Hematopoietic multipotent progenitor cell treated with erythropoietin and hydrocortisone succinate and interleukin-3 and kit ligand, for 6 days (in vitro differentiated cells): ENCODE measurements at places on chromosomes 6 and 20.
A peak's percentile ranks its signal among the peaks of the same experiment; 100 is the strongest.

- no peak for DNase-seq
Observed at GRCh38 chr6:162200041-162200440, 527.5 kb downstream of the PRKN start.

GRCh38 chr6:135814043-135814442, 37.5 kb upstream of the PDE7B start:
- DNase-seq = no peak

DNA sequence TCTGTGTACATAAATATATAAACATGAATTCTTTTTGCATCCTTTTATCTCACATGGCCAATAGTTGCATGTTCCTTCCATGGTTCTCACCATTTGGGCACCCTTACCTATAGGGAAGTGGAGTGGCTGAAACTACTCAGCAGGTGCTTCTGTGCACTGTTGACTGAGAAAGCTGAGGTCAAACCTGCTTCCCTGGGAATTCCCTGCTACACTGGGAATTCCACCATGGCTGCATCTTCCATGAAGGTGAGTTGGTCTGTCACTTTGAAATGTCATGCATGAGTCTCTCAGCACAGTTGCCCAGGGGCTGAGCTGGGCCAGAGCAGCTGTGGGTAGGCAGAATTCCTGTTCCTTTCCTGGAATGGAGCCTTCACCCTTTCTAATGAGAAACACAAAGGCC, 193.8 kb upstream of the PRSS16 start:
- DNase-seq = no peak

- DNase-seq = no peak
Observed at GRCh38 chr6:20647585-20647984, 113.3 kb downstream of the CDKAL1 start.

GRCh38 chr6:2181567-2181966, 63.8 kb downstream of the GMDS start:
- no peak for DNase-seq

DNA sequence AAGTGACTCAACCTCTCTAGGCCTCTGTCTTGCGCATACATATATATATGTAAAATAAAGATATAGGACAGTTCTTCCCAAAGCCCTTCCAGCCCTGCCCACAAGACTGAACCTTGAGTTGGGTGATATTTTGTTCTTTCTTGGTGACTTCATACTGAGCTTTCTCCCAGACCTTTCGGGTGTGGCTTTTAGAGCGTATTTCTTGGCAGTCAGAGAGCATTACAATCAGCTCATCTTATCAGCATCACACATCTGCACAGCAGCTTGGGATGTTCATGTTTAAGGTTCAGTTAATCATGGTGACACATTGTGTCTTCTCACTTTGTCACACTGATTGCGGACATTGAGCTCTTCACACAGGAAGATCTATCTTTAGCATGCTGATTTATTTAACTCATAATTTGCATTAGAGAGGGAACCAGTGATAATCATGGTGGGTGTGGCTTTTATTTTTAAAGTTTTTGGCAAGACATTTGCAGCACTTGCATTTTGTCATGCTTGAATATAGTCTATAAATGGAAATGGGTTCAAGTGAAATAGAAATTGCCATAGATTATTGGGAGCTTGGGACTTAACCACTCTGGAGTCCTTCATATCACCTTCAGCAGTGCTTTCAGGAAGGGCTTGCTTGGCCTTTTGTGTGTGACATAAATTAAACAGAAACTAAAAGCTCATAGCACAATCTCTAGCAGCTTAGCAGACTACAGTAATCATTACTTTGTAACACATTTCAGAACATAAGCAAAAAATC, 8.3 kb downstream of the KIF3B start:
- DNase-seq = peak; percentile 96

GRCh38 chr6:124869416-124869815, 92.8 kb upstream of the RNF217 start:
- no peak for DNase-seq

- no peak for DNase-seq
Observed at GRCh38 chr6:39922821-39923220, 11.4 kb downstream of the MOCS1 start.

- no peak for DNase-seq
Observed at GRCh38 chr6:84459401-84459800, 232.0 kb upstream of the CEP162 start.

DNA sequence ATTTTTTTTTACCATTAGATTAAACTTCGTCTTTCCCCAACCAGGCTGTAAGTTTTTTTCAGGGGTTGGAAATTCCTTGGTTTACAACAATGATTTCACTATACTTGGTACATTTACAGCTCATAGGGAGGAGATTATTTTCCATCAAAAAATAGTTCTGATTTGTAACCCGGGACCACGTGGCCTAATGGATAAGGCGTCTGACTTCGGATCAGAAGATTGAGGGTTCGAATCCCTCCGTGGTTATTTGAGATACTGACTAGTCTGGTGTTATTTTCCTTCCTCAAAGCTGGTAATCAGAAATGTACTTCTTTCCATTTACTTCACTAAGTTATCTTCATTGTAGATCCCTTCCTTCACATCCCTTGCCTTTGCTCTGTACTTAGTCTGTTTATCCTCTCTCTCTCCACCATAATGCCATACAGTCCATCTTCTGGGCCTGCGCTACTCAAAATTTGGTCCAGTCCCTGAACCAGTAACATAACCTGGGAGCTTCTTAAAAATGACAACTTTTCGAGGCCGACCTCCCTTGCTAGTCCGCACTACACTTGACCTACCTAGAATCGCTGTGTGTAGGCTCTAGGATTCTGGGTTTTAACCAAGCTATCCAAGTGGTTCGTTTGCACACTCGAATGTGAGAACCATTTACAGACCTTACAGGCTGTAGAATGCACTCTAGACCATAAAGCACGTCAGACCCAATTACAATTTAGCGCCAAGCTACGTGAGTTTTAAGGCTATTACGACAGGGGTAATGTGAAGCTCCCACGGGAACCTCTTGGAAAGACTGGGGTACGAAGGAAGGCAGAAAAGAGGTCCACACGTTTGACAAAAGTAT, 42.1 kb upstream of the BTN3A2 start:
- peak; percentile 94 for DNase-seq

DNA sequence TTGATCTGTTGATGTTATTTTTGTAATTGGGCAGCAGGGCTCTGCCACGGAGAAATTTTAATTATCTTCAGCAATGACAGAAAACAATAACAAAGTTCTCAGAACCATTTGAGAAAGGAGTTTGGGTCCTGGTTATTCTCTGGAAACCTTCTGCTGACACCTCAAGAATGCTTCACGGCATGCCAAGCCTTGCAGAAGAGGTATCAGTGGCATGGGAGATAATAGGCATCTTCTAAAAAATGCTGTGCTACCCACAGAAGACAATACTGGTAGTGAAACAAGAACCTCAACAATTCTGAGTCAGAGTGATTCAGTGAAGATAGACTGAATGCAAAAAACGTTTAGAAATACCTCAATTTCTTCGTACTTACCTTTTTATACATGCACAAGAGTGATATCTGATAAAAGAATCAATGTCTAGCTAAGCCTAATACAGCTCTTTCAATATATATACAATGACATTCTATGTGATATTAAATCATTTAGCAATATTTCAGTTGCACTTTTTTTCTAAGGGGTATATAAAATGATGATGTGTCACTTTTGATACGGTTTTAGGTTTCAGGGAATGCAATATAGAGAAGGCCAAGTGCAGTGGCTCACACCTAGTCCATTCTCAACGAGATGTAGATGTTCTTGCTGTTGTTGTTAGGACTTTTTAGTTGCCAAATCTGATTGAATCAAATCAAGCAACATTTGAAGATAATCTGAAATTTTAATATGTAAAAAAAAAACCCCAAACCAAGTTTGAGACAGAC, 110.4 kb upstream of the COL21A1 start:
- no peak for DNase-seq

GRCh38 chr6:19655744-19656143, 181.4 kb upstream of the ID4 start:
- no peak for DNase-seq

- DNase-seq = no peak
Observed at GRCh38 chr20:40606660-40607059, 82.4 kb downstream of the MAFB start.

GRCh38 chr6:44297063-44298038, 15.8 kb downstream of the AARS2 start:
- peak; percentile 61 for DNase-seq

GRCh38 chr6:2746557-2747061, 4.1 kb downstream of the MYLK4 start:
- no peak for DNase-seq

DNA sequence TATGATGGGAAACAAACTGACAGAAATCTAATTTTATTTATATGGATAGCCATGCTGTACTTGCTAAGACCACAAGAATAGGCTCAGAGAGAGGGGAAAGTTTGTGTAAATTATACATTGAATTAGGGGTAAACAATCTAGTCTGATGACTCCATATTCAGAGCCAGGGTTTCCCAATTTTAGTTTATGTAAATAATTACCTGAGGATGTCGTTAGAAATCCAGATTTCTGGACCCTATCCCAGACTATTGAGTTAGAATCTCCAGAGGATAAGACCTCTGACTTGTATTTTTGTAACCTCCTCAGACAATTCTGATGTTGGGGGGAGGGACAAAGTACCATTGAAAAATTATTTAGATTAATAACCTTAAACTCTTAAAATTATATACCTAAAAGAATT, 18.3 kb downstream of the ACSS2 start:
- no peak for DNase-seq

GRCh38 chr6:41651246-41651961, 13.1 kb downstream of the MDFI start:
- DNase-seq = no peak

DNA sequence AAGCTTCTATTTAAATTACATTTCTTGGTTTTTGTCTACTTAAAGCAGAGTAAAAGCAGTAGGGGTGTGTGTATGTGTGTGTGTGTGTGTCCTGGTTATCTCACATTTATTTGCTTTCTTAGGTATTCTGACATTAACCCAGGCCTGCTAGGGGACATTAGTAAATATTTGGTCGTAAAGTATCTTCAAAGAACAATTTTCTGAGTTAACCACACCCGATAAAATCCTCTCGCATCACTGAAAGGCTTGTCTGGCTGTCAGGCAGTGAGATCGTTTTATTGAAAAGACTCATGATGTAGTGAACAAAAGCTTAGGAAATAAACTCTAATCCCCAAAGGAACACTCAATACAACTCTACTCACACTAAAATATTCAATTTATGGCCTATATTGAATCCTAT, 77.9 kb downstream of the ZNF217 start:
- DNase-seq = no peak

- peak; percentile 86 for DNase-seq
Observed at GRCh38 chr6:31079656-31080261, 32.6 kb downstream of the C6orf15 start.

DNA sequence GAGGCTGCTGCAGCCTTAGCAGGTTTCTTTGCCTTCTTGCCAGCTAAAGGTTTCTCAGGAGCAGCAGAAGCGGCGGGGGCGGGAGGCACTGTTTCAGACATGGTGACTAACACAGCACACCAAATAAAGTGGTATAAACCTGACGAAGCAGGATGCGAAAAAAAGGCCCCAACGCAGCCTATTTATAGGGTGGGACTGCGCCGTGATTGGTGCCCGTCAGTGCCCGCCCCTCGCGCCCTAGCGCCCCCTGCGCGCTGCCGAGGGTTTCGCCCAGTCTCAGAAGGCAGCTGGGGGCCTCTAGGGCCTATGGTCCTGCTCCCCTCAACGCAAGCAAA, 55.0 kb downstream of the TRIM38 start:
- DNase-seq = peak; percentile 69

DNA sequence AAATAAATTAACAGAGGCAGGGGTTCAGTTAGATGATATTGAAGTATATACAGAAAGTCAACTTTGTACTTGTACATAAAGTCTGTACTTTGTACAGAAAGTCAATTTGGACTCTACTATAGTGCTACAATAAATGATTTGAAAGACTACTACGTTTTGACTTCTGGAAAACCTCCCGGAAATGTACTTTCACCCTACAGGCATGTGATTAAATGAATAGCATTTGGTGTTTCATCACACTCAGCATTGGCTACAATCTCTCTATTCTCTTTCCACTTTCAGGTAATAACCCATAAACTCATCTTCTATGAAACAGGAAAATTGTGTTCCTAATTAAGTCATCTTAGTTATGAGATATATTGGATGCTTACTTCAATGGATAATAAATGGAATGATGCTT, 25.6 kb upstream of the MC3R start:
- no peak for DNase-seq

DNA sequence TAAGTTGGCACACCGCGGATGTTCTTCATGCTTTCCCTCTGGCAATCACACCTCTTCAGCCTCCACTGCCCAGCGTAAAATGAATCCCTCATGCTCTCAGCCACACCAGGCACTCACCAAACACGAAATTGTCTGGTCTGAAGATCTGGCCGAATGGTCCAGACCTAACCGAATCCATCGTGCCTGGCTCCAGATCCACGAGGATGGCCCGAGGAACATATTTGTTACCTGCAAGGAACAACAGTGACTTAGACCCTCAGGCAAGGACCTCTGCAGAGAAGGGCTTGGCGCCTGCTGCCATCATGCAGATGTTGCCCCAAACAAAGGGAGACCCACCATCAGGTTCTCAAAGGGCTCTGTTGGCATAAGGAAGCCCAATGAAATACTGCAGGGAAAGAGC, 1.4 kb downstream of the TUBB2B start:
- DNase-seq = no peak

GRCh38 chr6:127120023-127120786, 1.7 kb downstream of the RSPO3 start:
- no peak for DNase-seq

- DNase-seq = peak; percentile 57
Observed at GRCh38 chr20:46230801-46231282, 77.5 kb downstream of the CDH22 start.

DNA sequence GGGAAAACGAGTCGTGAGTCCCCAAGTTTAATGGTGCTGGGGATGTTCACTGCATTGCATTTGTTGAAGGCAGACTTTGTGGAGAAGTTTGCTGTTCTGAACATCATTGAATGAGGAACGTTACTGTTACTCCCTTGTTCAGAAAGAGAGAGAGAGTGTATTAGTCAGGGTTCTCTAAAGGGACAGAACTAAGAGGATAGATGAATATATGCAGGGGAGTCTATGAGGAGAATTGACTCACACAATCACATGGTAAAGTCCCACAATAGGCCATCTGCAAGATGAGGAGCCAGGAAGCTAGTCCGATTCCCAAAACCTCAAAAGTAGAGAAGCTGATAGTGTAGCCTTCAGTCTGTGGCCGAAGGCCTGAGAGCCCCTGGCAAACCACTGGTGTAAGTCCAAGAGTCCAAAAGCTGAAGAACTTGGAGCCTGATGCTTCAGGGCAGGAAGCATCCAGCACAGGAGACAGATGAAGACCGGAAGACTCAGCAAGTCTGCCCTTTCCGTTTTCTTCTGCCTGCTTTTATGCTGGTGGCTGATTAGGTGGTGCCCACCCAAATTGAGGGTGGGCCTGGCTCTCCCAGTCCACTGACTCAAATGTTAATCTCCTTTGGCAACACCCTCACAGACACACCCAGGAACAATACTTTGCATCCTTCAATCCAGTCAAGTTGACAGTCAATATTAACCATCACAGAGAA, 223.5 kb upstream of the PCSK2 start:
- DNase-seq = no peak

DNA sequence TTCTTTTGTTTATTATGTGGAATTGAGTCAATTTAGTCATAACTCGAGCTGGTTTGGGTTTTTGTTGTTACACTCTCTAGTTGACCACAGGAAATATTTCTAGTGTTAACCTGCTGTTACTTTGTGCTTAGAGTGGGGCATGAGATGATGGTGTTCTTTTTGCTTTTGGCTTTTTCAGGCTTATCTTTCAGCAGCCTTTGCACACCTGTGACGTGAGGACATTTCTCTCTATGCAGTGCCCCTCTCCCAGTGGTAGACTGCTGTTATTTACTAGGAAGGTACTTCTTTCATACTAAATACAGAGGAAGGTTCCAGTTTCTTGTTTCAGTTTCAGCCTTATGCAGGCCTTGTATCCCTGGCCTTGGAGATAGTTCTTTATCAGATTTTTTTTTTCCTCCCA, 766.8 kb upstream of the MAN1A1 start:
- DNase-seq = no peak
